ENCODE measurements at places on chromosomes 2 and 18.

DNA sequence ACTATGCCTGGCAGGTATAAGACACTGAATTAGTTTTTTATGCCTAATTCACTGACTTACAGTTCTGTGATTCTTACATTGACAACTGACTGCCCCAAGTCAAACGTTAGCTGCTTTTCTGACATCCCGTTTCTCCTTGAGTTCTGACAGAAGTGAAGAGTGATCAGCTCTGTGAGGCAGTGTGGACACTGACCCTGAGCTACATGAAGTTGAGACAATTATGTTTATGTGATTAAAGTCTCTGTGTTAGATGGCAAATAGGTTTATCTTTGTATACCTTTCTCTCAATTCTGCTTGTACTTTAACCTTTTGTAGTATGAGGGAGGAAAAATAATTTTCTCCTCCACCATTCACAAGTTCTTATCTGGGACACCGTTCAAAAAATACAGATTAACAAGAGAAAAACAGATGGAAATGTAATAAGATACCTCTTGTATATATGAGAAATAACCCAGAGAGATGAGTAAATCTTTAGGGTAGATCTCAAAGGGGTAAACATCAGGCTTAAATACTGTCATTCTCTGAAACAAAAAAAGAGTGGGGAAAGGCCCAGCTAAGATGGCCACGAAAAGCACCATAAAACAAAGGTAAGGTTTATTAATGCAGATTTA lies 85.4 kb upstream of the B3GNT2 start:
- DNase-seq, result no peak

DNA sequence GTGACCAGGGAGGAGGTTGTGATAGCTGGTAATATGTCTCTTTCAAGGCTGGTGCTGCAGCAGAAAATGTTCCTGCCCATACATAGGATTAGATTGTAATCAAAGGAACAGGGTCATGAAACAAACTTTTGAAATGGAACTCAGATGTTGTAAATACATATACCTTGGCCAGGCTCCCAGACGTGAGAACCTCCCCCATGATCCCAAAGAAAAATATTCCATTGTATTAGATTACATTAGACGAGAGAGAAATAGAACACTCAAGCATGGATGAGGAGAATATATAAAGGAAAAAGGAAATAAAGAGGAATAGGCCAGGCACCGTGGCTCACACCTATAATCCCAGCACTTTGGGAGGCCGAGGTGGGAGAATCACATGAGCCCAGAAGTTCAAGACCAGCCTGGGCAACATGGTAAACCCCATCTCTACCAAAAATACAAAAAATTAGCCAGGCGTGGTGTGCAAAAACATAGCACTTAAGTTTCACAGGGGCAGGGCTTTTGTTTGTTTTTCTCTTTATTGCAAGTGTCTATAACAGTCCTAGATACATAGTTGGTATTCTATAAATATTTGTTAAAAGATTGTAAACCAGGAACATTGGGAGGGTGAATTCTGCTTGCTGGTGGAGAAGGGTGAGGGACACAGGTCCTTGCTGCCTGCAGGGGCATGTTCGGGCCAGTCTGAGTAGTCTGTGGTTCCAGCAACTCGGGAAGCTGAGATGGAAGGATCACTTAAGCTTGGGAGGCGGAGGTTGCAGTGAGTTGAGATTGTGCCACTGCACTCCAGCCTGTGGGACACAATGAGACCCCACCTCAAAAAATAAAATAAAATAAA lies 52.8 kb downstream of the RPL37A start:
- DNase-seq, result no peak

DNA sequence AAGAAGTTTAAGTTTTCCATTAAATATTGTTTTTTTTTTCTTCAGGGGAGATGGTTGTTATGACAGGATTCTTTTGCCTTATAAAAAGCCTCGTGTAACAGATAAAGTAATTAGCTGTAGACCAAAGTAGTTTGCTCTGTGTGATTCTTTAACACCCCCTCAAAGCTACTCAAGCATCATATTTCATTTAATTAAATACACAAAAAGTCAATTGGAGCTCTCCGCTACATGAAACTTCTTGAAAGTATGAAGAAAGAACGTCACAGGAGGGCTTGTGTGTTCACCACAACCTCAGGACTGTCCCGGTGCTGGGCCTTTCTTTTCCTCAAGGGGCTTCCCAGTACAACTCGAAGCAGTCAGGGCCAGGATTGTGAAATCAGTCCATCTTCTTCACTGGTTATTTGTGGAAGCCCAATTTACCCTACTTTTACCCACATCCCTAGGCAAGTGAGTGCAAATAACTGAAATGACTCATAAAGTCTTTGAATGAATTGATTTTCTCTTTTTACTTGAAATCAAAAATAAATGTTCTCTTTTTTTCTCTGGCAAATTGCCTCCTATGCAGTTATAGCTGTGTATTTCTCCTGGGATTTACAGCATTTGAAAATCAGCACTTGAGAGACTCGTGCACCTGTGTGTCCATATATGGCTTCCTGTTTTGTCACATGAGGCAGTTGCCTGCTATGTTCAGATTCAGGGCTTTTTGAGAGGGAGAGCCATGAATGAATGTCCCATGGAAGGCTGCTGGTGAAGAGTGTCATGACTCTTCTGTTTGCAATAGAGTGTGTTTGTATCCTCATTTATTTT lies 48.6 kb downstream of the LINC00305 start:
- DNase-seq, result no peak

DNA sequence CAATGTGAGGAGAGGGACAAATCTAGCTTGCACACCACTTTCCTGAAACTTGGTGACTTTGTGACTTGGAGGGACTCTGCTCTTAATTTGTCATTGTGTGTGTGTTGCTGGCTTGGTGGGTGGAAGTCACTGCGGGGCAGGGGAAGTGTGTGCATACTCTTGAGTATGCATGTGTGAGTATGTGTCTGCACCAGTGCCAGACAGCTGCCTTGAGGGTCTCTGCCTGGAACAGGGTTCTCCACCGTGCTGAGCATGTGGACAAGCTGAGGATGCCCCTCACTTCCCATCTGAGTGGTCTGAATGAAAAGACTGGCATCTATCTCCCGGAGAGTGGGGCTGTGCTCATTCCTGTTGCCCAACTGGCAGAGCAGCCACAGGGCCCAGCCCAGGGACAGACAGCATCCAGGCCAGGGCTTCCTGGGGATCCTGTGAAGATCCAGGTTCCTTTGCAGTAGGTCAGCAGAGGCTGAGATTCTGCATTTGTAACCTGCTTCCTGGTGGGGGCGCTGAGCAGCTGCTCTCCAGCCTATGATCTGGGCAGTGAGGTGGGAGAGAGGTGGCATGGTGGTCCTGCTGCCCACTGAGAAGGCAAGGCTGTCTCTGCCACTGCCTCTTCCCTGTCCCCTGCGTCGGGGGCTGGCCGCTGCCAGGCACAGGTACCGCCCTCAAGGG lies 138.9 kb upstream of the HAAO start:
- DNase-seq, result no peak

GRCh38 chr18:199214-199613 lies 40.9 kb downstream of the USP14 start:
- DNase-seq, result no peak

DNA sequence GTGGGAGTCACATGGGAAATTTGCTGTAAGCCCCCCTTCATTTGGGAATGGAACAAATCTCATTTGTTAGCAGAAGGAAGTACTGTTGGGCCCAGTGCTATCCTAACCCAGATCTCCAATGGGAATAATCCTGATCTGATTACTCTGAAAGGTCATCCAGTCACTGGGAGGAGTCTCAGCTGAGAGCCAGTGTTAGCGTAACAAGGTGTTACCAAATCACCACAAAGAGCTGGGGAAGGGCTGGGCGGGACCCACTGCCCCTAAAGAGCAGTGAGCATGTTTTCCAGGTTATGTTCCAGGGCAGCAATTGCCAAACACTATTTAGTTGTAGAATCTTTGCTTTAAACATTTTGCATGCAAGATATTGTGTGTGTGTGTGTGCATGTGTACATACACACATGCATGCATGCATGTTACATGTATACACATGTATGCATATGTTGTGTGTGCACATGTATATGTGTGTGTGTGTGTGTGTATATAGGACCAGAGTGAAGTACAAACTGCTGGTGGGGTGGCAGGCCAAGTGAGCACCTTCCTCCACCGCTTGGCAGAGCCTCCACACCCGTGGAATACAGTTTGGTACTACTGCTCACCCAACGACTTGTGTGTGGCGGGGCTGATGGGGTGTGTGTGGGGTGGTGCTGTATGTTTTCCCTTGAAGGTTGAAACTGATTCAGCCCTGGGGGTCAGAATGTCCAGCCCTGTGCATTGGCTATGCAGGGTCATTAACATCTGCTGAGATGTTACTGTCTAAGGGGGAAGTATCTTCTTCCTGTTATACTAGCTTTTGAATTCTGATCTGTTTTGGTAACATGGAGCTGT lies 15.2 kb downstream of the INPP5D start:
- DNase-seq, result no peak

DNA sequence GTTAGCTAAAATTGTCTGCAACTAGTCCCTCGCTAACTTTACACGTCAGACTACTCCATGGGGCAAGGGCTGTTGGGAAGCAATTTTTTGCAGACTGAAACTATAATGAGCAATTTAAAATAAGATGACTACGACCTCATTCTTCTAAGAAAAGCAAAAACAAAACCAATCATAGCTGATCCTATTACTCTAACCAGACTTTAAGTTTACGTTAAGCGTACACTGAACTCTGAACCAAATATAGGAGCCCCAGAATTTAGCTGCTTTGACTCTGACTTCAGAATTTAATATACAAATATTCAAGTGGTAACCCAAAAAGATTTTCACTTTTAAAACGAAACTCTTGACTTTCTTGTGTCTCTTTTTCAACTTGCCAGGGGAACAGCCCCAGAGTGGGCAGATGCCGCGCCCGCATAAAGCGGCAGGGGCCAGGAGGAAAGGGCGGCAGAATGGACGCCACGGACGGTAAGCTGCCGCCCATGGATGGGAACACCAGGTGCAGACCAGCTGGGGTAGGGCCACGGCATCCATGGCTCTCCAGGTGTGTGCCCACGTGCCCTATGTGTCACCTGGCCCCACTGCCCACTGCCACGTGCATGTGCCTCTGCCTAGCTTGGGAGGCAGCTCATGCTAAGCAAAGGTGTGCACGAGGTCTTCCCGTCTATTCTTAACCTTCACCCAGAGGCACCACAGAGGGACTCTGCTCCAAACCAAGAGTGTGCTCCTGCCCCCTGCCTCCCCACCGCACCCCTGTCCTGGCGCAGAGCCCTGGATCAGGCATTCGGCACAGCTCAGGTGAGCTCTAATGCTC lies 217.6 kb downstream of the HDAC4 start:
- peak; percentile 58 for DNase-seq

- DNase-seq, result no peak
These were observed 121.8 kb downstream of the NCK2 start for GRCh38 chr2:105866216-105867185.

GRCh38 chr2:237205561-237205971 lies 119.9 kb downstream of the COPS8 start:
- no peak for DNase-seq

DNA sequence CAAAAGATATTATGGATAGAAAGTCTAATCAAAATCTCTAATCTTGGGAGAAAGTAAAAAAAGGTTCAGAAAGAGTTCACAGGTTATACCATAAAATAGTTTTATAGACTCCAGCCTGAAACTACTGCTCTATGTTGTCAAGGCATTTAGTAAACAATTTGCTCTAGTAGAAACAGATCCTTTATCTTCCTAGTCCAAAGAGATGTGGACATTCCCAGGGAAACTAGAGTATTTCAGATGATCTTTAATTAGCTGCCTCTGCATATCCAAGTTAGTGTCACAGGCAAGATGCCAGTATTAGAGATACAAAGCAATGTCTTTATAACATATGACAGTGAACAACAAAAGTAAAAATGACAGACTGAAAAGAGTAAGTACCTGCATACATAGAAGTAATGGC lies 708.6 kb downstream of the CCDC85A start:
- DNase-seq, result no peak

DNA sequence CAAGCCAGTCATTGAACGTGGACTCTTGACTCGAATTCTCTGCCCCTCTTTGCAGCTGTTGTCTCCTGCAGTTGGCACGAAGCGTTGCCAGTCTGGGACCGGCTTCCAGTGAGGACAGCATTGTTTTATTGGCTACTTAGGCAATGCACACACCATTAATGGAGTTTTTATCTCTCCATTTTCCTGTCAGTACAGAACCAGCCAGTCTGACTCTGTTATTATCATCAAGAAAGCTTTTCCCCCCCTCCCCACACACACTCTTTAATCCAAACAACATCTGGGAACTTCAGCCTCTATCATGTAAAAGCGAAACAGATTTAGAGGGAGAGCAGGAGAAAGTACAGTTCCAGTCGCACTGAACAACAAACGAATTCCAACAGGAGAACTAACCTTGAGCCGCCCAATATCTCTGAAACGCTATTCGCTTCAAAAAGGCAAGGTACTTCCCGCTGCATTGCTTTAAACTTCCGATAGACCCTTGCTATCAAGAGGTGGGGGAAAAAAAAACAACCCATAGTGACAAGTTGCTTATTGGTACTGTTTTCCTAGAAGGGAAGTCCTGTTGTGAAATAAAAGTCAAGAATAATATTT lies 38.2 kb downstream of the ACVR1 start:
- no peak for DNase-seq

DNA sequence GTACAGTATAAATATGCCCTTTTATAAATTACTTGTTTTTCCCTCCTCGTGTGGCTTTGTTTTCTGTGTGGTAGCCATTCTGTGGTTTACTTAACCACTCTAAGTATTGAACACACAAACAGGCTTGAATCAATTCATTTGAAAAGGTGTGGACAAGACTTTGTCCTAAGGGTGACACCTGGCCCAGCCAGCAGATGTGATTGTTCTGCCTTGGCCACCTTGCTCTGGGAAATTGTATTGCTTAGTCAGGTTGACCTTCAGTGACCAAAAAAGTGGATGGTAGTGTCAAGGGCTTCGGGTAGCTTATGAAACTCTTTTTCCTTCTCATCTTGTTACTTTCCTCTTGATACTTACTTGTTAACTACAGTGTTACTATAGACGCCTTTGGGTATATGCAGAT lies 61.9 kb downstream of the DGKD start:
- no peak for DNase-seq

DNA sequence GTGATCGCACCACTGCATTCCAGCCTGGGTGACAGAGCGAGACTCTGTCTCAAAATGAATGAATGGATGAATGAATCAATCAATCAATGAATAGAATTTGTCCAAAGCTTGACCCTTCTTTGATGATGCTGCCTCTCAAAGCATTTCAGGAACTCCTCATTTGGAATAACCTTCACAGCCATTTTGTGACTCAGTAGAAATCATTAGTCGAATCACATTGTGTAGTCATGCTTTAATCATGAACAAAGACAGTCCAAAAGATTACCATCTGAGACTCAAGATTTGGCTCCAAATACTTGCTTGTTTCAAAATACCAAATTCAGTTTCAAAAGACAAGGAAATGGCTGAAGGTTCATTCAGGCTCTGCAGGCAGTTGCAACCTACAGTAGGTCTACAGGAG lies 83.1 kb downstream of the VWA3B start:
- no peak for DNase-seq

- DNase-seq, result no peak
These were observed 26.6 kb upstream of the DYSF start for GRCh38 chr2:71426721-71427120.

- DNase-seq, result no peak
These were observed 262.1 kb downstream of the EPHA4 start for GRCh38 chr2:221309892-221310583.

- no peak for DNase-seq
These were observed 76.2 kb upstream of the COL5A2 start for GRCh38 chr2:189255711-189256110.

GRCh38 chr2:27885661-27886060 lies 4.5 kb downstream of the RBKS start:
- DNase-seq, result no peak

GRCh38 chr2:101821828-101822458 lies 124.4 kb downstream of the MAP4K4 start:
- no peak for DNase-seq

- peak; percentile 59 for DNase-seq
These were observed 17.1 kb upstream of the IL1R2 start for GRCh38 chr2:101974663-101975062.

Data from cardiac septum (tissue), 1 donor.